Stimulated activated CD4-positive, alpha-beta T cell treated with anti-CD3 and anti-CD28 coated beads, TNF-alpha, amount 100 ng/mL, for 1 hour (primary cell): ENCODE measurements at places on chromosomes 2 and 18.

GRCh38 chr2:665340-666073 lies 11.7 kb downstream of the TMEM18 start:
- DNase-seq, result no peak

- no peak for DNase-seq
These were observed 168.4 kb upstream of the THUMPD2 start for GRCh38 chr2:39947294-39948015.

DNA sequence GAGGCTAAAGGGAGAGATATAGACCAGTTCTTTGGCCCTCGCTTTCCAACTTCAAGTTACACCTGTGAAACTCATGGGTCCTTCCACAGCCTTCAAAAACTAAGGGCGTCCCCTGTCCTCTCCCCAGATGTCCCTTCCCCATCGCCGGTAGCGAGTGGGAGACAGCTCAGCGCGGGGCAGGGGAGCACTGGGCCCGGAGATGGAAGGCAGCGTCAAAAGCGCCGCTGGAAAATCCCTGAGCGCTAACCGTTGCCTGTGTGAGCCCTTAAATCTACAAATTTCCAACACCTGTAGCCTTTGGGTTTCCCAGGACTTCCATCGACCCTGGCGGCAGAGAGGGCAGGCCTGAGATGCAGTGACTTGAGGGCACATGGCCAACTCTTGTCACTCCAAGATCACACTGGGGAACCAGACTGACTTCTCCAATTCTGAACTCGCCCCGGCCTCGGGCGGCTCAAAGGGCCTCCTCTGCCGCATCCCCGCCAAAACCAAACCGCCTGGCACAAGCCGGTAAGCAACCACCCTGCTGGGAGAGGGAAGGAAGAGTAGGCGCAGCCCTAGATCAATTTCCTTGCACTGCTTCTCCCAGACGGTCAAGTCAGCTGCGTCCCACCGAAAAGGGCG lies 879 bp upstream of the EPAS1 start:
- no peak for DNase-seq

GRCh38 chr2:235378246-235378645 lies 115.6 kb upstream of the AGAP1 start:
- DNase-seq, result no peak

DNA sequence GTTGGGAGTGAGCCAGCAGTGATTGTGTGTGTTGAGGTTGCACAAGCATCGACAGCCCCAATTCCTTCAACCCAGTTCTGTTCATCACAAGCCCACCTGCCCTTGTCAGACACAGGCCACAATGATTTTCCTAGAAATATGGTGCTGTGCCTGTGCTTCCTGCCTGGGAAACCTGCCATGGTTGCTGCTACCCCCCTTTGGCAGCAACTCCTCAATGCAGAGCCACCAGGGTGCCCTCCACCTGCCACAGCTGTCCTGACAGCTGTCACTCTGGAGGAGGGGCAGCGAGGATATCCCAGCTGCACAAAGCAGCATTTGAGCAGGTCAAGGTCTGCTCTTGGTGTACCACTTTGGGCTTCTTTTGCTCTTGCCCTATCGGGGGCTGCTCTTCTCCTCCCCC lies 27.1 kb downstream of the SMIM21 start:
- no peak for DNase-seq

DNA sequence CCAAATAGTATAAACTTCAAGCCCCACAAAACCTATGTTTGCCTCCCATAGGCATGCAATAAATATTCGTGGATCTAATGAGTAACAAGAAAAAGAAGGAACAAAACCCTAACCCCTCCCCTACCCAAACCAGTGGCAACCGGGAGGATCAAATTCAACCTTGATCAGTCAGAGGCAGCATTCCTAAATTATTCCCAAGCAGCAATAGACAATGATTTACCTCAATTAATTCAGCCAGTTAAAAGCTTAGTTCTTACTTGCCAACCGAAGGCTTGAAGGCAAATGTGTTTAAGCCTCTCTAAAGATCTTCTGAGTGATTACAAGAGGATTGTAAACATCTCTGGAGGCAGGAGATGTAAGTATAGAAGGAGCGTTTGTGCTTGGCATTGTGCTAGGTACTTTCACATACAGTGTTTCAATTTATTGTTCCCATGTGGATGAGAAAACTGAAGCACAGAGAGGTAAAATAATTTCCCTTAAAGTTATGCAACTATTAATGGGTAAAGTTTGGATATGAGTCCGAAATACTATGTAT lies 197.7 kb downstream of the MTX2 start:
- DNase-seq, result no peak

- DNase-seq, result no peak
These were observed 43.0 kb downstream of the ZNF519 start for GRCh38 chr18:14089191-14089590.

DNA sequence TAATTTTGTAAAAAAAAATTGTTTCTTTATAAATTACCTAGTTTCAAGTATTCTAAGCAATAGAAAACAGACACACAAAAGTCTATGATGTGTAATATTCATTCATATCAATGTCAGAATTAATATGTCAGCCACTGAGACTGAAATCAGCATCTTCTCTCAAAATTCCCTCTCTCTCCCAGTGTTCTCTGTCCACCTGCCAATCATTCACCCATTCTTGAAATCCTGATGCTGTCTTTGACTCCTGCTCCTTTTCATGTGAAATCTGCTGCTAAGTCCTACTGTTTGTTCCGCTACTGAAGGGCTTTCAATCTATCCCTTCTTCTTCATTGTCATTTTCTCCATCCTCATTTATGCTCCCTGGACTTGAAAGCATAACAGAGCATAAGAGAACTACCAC lies 257.9 kb downstream of the SATB2 start:
- DNase-seq, result no peak

GRCh38 chr2:133829450-133830020 lies 261.3 kb upstream of the NCKAP5 start:
- DNase-seq, result no peak

DNA sequence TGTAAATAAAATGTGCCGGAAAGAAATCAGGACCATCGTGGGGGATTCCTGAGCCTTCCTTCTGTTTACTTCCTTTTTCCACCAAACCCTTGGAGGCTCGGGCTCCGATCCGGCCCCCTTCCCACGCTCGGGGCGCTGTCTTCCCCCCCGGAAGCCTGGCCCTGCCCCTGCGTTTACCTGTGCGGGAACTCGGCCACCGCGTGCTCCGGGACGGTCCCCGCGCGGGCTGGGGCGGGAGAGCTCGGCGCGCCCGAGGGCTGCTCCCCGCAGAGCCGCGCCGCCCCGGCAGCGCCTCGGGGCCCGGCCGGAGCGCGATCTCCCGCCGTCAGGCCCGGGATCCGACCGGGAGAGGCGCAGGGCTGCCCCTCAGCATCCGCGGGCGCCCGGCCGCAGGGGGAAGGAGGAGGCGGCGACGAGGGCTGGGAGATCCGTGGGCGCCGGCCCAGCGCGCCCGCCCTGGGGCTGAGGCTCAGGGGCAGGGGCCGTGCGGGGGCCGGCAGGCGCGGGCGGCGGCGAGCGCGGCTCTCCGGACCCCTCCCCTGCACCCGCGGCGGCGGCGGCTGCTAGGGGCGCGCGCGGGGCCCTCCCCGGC lies 435 bp downstream of the ADCY3 start:
- no peak for DNase-seq

GRCh38 chr18:328928-329327 lies 61.1 kb upstream of the THOC1 start:
- DNase-seq, result no peak

GRCh38 chr2:144705328-144706245 lies 185.7 kb upstream of the ZEB2 start:
- DNase-seq, result no peak

GRCh38 chr2:229273723-229274338 lies 2.7 kb upstream of the PID1 start:
- no peak for DNase-seq

DNA sequence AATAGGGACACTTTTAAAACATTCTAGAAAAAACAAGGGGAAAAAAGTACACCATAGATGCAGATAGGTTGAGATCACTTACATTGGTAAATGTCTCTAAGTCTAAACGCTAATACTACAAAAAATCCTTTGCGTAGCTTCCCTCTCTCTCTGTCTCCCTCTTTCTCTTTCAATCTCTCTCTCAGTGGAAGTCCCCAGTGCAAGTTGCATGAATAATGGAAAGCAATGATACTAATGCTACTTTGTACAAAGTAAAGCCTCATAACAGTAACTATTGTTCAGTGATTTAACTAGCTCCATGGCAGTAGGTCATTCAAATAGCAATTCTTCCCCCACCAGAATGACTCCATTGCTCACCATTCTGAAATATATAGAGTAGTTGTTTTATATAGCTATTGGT lies 12.8 kb downstream of the MEIS1 start:
- no peak for DNase-seq

- DNase-seq, result no peak
These were observed 40.8 kb downstream of the ANKRD44 start for GRCh38 chr2:197269815-197270214.

GRCh38 chr2:122003196-122003940 lies 247.9 kb downstream of the TSN start:
- no peak for DNase-seq

- DNase-seq, result no peak
These were observed 26.8 kb downstream of the NIFK start for GRCh38 chr2:121709776-121710469.

DNA sequence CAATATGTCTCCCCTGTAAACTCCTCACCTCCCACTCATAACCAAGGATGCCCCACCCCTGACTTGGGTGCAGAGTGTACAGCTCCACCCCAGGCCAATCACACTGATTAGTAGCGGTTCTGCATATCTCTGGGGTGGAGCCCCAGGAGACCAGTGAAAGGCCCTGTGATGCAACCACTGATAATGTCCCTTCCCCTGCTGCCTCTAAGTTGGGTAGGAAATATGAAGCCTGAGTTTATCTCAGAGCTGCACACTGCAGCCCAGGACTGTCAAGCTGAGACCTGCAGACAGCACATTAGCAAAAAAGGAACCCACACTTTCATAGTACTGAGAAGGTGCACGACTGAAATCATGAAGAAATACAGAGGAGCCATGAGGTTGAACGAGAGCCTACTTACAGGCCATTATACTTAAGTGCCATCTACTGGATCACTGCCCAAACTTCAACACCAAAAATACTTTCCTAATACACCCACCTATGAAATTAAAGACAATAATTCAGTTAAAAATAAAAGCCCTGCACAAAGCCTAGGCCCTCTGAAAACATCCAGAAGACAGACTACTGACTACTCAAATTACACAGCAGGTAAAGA lies 455.4 kb upstream of the LRRTM4 start:
- DNase-seq, result no peak

DNA sequence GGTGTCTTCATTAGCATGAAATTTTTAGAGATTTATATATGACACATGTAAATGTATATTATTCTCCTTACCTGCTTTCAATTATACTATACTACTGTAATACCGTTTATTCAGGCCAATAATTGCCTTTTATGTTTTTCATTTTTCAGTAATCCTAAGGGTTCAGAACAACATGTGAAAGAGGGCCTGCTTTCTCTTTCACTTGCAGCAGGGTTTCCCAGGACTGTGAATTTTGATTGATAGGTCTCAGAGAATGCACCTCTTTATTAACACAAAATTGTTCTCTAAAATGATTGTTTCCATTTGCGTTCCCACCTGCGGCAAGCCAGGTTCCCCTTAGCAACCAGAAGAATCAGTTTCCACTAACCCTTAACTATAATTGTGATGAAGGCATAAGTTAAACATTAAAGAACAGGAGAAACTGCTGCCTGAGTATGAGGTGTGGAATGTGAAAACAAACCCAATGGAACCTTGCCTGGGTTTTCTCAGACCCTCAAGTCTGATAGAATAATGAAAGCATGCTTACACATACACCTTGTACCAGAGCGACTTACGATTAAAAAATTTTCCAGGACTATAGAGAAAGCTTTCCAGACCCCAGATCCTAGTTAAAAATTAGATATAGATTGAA lies 1591.2 kb upstream of the LRRTM1 start:
- DNase-seq, result no peak

- DNase-seq, result no peak
These were observed 194.4 kb downstream of the TMX3 start for GRCh38 chr18:68520406-68521075.

GRCh38 chr18:75280427-75281280 lies 70.1 kb downstream of the TSHZ1 start:
- DNase-seq, result no peak

DNA sequence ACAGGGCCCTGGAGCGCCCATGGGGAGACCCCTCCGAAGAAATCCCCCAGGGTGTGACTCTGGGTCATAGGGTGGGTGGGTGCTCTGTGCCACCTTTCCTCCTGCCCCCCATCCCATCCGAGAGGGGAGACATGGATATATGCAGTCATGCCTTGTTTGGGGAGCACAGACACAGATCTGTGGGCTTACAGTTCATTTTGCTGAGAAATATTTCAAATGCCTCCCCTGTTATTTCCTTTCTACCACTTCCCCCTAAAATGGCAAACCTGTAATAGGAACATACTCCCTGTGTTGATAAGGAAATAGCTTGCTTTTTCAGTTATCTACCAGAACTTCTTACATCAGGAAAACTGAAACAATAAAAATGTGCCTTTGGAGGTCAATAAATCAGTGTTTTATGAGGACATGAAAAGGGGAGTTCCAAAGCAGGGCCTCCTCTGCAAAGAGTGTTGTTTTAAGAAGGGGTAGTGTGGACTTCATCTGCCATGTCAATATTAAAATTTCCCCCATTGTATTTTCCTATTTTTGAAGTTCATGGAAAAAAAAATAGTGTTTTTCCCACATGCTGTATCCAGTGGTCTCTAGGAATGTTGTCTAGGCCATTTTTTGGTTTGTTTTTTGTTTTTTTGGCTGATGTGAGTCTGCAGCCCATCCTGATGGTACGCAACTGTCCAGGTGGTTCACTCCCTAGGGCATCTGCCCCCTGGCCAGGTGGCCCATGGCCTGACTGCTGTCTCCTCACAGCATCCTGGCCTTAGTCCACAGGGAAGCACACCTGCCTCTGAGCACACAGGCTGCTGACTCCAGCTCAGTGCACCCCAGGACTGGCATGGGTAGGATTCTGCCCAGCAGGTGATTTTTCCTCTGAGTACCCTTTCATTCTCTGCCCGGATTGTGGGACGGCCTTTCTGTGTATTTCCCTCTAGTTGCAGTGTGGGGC lies 3.7 kb downstream of the TNFRSF11A start:
- no peak for DNase-seq

GRCh38 chr2:186009341-186009740 lies 270.7 kb downstream of the FSIP2 start:
- DNase-seq, result no peak

GRCh38 chr2:109030870-109031475 lies 42.0 kb upstream of the EDAR start:
- DNase-seq, result peak; percentile 11
